Activated CD4-positive, alpha-beta memory T cell treated with anti-CD3 and anti-CD28 coated beads for 36 hours (primary cell): ENCODE measurements at places on chromosomes 7 and 10.

- no peak for DNase-seq
Observed at GRCh38 chr10:10499839-10500238, 517.8 kb upstream of the CELF2 start.

DNA sequence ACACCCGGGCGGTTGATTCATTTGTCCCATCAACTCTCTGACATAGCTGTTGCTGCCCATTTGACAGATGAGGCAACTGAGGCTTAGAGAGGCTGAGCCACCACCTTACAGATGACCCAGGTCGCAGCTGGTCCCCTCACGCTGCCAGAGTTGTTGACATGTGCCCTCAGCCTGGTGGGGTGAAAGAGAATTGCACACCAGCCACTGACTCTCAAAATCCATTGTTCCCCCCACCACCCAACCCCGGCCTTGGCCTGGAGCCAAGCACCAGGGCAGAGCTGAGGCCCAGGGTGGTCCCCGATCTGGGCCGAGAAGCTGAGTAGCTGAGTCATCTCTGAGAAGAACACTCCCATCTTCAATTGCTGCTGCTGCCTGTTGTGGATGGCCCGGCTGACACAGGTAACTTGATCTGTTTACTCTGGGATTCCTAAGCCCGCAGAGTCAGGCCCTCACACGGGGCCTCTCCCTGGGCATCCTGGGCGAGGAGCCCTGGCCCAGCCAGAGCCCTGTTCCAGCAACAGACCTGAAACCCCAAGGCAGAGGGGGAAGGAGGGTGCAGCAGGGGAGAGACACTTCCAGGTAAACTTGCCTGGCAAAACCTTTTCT, 27.5 kb downstream of the PVRIG start:
- DNase-seq = no peak

DNA sequence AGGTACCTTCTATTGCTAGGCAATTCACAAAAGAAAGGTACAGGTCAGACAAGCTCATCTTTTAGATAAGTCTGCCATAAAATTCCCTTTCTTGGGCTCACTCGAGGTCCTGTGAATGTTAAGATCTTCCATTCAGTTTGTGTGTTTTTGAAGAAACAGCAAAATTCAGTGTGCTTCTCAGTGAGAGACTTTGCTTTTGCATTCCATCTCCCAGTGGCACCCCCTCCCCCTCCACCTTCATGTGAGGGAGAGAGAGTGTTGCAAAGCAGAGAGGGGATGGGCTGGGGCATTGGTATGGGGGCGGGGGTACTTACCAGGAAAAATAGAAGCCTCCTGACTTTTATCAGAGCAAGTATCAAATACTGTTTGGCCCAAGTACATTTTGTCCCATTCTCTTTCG, 3.8 kb upstream of the TECTB start:
- no peak for DNase-seq

- no peak for DNase-seq
Observed at GRCh38 chr10:58044072-58044471, 223.6 kb downstream of the IPMK start.

DNA sequence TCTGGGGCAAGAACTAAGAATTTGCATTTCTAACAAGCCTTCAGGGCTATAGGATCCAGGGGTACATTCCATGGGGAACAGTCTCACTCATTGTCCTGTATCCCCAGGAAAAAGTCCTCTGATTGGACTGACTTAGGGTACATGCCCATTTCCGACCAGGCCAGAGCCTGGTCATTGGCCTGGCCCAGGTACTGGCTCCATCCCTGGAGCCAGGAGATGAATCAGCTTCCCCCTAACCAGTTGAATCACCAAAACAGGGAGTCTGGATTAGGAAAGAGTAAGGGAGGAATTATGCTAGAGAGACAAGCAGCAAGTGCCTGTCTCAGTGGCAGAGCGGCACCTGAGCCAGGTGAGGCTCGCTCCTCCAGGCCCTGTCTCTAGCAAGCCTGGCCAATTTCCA, 137.5 kb downstream of the FGFR2 start:
- no peak for DNase-seq

- DNase-seq = no peak
Observed at GRCh38 chr7:105044449-105045070, 30.6 kb downstream of the KMT2E start.
